ENCODE measurements at places on chromosomes 7 and 10.

- no peak for DNase-seq
Measured at GRCh38 chr10:35927990-35928488, 285.9 kb upstream of the FZD8 start.

DNA sequence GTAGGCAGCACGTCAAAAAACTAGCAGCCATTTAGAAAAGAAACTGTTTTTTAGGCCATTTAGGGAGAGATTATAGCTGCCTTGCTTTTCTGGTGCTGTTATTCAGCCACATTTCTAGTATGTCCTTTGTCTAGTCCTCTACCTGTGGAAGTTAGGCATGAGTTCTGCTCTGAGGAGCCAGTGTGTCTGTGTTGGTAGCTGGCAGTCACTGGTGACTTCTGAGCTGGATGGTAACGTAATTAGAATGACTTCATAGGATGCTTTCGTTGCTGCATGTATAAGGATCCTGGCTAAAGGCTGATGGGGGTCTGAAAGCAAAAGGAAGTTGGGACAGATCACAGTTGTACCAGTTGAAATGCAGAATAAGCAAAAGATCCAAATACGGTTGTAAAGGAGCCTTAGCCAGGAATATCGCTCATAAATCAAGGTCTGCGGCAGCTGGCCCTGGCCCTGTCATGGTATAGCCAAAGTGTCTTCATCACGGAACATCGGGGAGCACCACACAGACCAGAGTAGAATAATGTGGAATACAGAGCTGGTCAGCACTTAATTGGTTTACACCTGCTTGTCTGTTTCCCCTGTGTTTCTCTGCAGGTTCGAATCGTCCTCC is 226.7 kb downstream of the EXOC4 start:
- DNase-seq, result no peak

GRCh38 chr7:122199171-122199570 is 55.1 kb upstream of the AASS start:
- DNase-seq, result peak; percentile 40

DNA sequence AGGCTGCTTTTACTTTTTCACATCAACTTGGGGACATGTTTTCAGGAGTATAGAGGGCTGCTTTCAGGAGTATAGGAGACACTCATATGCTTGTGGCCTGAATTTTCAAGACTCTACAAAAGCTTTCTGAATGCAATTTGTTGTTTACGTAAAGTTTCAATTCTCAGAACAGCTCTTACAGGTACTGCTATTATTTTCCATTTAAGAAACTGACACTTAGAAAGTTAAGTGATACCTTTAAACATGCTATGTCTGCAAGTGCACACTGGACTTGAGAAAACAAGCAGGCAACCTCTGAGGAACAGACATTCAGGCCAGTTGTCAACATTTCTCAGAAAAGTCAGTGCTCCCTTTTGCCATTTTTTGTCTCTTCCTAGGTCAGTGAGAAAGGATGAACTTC is 70.0 kb upstream of the PHYHIPL start:
- DNase-seq, result no peak

DNA sequence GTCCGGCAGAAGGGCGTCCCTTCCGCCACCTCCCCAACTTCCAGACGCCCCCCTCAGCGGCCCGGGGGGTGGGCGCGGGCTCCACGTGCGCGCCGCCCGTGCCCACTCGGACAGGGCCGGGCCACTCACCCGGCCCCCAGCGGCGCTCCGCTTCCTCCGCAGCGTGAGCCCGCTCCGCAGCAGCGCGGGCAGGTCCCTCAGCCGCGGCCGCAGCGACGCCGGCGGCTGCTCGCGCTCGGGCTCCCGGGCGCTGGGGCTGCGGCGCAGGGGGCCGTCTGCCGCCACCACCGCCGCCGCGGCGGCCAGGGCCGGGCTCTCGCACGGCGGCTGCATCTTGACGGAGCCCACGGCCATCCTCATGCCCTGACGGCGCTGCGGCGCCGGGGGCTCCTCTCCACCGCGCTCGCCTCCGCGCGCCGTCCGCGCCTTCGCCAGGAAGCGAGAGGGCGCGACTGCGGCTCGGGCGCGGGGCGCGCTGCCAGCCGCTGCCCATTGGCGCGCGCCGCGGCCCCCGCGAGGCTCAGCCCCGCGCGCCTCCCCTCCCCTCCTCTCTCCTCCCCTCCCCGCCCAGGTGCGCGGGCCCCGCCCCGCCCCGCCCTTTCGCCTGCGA is at the start of gene RAPGEF5:
Gene RAPGEF5 (minus strand): TSS at position 454 of the 610 bp plus-strand sequence. CDS start 94 bp downstream, at position 360.
- DNase-seq, result no peak

GRCh38 chr7:72437061-72437585 is 25.0 kb upstream of the CALN1 start:
- no peak for DNase-seq

Measured in iris pigment epithelial cell (primary cell).